Left lobe of liver (tissue), 2 donors: ENCODE measurements at places on chromosomes 5 and 9. TPM values are rescaled to one million over a fixed set of nuclear protein-coding genes. Genes with fewer than 3 reads are reported as not detected.
A peak's percentile ranks its signal among the peaks of the same experiment; 100 is the strongest.

The CCDC183 gene
- 0.75 TPM for total RNA-seq

The B4GALT1 gene
- 48.2 TPM for total RNA-seq

The GAS1 gene
- 1.4 TPM for total RNA-seq

The ROR2 gene
- 0.15 TPM for total RNA-seq

The RAB14 gene
- total RNA-seq: 50.0 TPM

The CDH6 gene
- total RNA-seq: 1.3 TPM

The MCTP1 gene
- total RNA-seq: 1.3 TPM

The DMGDH gene
- total RNA-seq: 119 TPM

DNA sequence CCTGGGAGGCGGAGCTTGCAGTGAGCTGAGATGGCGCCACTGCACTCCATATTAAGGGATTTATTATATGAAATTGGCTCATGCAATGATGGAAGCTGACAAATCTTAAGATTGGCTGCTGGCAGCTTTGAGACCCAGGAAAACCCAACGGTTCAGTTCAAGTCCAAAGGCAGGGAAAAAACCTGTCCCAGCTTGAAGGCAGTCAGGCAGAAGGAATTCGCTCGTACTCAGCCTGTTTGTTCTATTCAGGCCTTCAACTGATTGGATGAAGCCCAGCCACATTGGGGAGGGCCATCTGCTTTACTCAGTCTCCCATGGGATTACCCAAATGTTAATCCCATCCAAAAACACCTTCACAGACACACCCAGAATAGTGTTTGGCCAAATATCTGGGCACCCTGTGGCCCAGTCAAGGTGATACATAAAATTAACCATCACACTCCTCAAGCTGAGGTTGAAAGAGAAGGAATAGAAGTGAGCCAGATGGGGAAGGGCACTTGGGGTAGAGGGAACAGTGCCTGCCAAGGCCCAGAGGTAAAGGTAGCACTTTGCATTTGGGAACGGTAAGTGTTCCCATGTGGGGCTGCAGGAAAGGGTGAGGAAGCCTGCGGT is 8.5 kb upstream of the ORM1 start:
- peak; percentile 45 for DNase-seq

- no peak for DNase-seq
These were observed 6.1 kb downstream of the TCF7 start for GRCh38 chr5:134120386-134121138.

DNA sequence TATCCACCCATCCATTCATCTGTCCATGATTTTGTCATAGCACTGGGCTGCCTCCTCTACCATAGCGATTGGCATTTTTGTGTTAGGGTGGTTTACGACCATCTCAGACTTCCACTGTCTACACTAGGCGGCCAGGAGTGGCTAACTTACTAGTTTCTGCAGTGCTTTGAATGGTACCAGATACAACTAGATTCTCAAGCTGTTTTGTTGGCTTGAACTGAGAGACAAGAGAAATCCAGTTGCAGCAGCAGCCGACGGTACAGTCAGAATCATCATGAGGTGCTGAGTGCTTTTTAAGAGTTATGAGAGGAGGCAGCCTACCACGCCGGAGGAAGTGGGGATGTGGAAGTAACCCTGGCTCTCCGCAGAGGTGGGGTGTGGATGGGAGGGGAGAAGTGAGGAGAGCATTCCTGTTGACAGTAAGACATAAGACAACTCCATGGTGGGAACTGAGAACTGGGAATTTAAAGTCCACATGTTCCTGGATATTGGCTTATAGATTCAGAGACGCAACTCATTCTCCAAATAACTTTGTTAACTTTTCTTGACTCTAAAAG is 27.9 kb downstream of the COL5A1 start:
- no peak for DNase-seq

DNA sequence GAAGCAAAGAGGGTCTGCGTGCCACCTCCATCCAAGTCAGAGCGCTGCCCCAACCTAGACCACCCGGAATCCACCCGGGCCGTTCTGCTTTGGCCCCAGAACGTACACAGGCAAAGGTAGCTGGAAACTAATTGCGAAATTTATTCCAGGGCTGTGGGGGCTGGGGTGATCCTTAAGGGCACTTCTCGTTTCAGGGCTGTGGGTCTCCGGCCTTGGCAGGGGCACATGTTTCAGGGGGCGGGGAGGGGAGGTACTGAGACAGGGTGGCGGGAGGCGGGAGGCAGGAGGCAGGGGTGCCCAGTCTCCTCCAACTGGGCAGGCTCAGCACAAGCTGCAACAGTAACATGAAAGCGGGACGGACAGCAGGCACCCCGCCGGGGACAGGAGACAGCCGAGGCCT is 26.1 kb downstream of the NR5A1 start:
- no peak for DNase-seq

- DNase-seq: no peak
These were observed 27.1 kb upstream of the GOLPH3 start for GRCh38 chr5:32201122-32201753.

DNA sequence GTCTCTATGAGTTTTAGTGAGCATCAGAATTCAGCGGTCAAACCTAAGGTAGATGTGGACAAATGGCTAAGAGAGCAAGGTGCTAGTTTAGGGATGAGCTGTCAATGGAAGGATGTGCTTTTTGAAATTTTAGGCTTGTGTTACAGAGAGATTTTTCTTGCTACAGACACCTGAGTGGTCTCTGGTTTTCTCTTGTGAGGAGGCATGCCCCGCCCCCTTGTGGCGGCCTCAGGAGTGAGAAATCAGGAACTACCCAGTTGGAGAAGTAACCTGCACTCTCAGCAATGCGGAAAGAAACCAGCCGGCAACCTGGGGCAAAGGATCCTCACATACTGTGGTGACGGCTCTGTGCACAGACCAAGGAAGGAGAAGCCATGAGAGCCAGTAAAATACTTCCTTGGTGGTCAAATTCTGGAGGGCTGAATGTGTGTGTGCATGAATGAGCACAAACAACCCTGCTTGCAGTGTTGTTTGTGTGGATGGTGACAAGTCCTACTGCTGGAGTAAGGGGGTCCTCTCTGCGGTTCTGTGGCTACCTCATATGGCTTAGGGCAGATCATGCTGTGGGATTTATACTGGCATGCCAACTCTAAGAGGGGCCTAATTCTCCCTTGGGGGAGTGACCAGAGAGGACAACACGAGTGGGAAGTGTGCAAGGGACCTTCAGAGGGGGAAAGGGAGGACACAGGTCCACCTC is 16.7 kb upstream of the HSD17B4 start:
- DNase-seq: peak; percentile 71

- no peak for DNase-seq
These were observed 6.9 kb upstream of the ATP6V1G1 start for GRCh38 chr9:114580609-114581193.

- no peak for DNase-seq
These were observed 745 bp upstream of the CLTA start for GRCh38 chr9:36189976-36190375.

DNA sequence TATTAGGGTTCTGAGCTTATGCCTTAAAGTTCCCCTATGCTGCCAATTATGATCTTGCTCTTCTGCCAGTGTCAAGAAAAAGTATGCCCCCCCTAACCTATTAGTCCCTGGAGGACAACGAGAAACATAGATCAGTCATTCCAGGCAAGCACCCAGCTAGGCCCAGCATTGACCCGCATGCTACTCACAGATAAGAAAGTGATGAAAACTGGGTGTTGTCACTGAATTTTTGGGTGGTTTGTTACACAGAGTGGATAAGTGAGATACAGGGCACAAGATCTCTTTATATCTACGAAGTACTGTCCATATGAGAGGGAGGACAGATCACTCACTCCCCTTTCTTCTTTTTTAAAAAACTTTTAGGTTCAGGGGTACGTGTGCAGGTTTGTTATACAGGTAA is 6.4 kb upstream of the TEX48 start:
- no peak for DNase-seq

- DNase-seq: no peak
These were observed 8.6 kb downstream of the PCA3 start for GRCh38 chr9:76772686-76773445.

DNA sequence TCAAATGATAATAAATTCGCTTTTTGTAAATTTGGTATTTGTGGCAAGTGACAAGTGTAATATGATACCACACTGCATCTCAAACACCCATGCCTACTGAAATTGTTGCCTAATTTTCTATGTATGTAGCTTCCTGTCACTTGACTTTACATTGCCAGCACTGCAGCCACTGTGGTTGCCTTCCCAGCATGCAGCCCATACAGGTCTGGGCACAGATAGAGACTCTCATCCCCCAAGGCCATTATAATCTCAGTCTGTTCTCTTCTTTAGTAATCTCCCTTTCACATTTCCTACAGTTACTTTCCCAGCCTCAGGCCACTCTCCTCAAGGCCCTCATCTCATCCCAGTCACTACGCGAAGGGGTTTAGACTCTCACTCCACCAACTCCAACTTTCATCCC is 1200.6 kb downstream of the PTPRD start:
- DNase-seq: no peak

DNA sequence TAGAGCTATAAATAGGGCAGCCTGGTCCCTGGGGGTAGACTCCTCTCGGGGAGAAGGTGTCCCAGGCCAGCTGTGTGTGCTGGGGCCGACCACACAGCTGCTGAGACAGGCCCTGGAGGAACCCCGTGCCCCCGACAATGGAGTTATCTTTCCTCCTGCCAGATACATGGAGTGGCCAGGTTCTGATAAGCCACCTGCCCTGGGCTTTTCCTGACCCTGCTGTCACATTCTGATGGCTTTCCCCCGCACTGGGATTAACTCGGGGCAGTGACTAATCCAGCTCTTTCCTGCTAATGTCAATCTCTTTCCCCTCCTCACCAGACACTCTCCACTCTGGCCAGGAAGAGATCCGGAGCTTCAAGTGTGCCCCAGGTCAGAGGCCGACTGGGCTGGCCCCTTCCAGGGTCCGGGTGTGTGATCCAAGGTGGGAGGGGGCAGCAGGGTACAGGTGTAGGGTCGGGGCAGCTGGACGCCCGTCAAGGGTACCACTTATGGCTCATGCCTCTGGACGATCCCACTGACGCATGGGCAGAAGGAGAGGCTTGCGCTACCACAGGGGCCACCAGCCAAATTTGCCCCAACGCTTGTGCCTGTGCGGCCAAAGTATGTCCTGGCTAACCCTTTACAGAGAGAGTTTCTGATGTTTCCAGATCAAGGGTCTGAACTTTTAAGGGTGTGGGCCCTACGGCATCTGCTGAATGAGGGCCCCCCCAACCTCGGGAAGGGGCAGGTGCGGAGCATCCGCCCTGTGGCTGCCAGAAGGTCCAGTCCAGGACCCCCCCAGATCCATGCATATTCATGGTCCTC is 20.6 kb upstream of the COL5A1 start:
- peak; percentile 38 for DNase-seq

- DNase-seq: no peak
These were observed 32.5 kb upstream of the FAM174A start for GRCh38 chr5:100502684-100503083.

GRCh38 chr5:5721881-5722280 is 299.4 kb downstream of the ICE1 start:
- no peak for DNase-seq

DNA sequence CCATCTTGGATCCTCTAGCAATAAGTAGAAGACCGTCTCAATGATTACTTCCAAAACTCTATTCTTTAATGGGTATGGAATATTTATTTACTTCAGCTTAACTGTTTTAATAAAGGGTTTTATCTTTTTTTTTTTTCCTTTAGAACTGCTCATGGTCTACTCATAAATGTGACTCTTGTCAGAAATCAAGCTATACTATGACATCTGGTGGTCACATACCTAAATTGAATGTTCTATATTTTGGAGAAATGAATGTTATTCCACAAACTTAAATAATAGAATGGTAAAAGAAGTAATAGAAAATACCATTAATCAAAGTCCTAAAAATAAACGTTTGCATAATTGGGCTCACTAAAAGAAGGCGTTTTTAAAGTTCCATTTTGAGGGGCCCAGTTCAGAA is 131.2 kb upstream of the PLCXD3 start:
- DNase-seq: no peak

DNA sequence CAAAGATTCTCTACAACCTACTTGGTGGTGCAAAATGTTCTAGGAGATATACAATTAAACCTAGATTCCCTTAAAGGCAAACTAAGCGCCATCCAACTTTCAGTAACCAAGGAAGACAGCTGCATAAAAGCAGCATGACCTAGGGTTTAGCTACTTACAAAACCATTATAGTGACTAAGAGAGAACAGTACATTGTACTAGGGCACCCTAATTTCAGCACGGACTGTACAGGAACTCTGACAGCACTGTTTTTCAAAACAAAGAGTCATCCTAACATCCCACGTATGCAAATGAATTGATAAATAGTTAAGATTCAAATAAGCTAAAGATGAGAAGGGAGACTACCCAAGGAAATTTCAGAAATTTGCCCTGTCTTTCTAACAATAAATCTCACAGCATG is 30.0 kb downstream of the STRBP start:
- DNase-seq: no peak

GRCh38 chr5:53917826-53918225 is 357.4 kb downstream of the NDUFS4 start:
- no peak for DNase-seq

DNA sequence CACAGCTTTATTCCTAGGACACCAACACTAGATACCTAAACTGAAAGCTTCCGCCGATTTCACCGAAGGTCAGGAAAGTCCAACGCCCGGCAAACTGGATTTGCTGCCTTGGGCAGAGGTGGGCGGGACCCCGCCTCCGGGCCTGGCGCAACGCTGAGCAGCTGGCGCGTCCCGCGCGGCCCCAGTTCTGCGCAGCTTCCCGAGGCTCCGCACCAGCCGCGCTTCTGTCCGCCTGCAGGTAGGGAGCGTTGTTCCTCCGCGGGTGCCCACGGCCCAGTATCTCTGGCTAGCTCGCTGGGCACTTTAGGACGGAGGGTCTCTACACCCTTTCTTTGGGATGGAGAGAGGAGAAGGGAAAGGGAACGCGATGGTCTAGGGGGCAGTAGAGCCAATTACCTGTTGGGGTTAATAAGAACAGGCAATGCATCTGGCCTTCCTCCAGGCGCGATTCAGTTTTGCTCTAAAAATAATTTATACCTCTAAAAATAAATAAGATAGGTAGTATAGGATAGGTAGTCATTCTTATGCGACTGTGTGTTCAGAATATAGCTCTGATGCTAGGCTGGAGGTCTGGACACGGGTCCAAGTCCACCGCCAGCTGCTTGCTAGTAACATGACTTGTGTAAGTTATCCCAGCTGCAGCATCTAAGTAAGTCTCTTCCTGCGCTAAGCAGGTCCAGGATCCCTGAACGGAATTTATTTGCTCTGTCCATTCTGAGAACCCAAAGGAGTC is at the start of gene CD274:
Gene CD274 (plus strand): TSS at position 184 of the 733 bp plus-strand sequence. CDS start 5,572 bp downstream, outside the sequence.
- peak; percentile 97 for DNase-seq

DNA sequence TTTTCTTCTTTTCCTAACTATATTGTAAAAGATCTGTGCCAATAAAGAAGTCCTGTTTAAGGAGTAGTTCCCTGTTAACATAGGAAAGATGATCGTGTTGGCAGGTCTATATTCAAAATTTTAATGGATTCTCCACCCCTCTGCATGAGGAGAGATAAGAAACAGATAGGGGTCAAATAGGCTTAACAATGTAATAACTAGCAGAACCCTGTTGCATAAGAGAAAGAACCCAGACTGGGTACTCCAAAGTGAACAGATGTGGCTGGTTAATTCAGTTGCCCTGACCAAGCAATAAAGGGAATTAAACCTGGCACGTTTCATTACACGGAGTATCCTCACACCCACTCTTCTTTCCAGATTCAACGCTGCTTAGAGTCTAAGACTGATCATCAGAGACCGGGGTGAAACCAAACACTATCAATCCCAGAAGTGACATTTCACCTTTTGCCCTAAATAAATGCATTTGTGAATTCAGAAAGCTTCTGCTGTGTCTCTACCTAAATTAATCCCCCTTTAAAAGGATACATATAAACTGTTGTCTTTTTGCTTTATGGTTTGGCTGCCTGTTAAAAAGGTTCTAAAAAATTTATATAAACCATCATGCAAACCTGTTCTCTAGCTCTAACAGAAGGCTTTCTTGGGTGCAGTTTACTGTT is 1276.9 kb upstream of the WWC1 start:
- DNase-seq: no peak
